ENCODE measurements at places on chromosomes 6 and 20.
A peak's percentile ranks its signal among the peaks of the same experiment; 100 is the strongest.

DNA sequence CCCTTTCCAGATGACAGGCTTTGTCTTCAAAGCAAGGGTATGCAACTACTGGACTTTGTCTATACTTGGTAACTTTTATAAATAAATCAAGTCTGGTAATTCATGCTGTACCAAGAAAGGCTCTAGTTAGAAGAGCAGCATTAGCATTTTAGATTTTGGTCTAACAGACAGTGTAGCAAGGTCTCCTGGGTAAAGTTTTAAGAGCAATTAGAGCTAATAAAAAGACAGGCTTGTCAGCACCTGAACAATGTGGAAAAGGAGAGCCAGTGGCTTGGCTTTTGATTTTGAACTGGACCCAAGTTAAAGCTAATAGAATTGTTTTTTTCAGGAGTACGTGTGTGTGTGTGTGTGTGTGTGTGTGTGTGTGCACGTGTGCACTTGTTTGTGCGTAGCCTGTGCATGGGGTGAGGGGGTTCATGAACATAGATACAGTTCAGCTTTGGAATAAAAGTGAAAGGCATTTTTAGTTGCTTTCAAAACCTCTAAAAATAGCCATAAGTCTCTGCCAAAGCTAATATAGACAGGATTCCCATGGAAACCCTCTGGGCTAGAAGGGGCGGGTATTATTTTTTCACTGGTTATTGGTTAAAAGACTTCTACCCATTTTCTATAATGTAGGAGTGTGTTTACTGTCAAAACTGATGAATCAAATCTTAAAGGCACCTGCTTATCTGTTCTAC is 138.4 kb downstream of the KCNQ5 start:
- DNase-seq: no peak

DNA sequence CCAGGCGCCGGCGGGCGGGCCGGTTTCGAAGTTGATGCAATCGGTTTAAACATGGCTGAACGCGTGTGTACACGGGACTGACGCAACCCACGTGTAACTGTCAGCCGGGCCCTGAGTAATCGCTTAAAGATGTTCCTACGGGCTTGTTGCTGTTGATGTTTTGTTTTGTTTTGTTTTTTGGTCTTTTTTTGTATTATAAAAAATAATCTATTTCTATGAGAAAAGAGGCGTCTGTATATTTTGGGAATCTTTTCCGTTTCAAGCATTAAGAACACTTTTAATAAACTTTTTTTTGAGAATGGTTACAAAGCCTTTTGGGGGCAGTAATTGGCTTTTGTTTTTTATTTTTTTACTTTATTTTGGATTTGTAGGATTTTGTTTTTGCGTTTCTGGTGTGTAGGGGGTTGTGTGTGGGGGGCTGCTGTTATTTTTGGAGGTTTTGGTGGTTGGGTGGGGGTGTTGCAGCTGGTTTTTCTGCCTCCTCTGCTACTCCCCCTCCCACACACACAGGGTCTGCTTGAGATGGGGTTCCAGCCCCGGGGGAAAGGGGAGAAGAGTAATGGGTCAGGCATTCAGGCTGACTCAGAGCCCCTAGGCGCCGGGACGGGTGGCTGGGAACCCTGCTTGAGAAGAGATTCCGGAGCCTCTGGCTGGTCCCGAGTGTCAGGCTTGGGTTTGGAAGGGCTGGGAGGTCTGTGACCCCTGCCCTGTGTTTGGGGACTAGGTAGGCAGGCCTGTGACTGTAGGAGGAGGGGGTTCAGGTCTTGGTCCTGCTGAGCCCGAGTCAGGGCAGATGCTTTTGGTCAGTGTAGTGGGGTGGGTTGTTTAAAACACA is 2.0 kb downstream of the CEBPB start:
- peak; percentile 87 for DNase-seq

GRCh38 chr6:111662794-111663593 is 57.3 kb upstream of the TRAF3IP2 start:
- DNase-seq: no peak

DNA sequence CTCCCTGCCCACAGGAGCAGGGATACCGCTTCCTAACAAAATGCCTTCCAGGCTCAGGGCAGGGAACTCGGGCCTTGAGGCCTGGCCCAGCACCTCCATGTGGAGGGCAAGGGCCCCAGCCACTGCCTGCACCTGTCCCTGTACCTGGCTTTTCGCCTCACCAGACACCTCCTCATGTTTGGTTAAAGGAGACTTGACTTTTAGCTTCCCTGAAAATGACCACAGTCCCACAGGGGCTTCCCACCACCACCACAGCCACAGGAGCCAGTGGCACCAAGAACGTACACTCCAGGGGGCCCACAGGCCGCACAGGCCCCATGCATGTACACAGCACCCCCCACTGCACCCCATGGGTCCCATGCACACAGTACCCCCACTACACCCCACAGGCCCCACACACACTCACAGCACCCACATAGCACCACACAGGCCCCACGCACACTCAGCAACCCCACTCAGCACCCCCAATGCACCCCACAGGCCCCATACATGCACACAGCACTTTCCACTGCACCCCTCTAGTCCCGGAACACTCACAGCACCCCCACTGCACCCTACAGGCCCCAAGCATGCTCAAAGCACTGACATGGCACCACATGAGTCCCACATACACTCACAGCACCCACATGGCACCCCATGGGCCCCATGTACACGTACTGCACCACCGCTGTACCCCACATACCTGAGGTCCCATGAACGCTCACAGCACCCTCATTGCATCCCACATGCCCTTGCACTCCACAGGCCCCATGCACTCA is 86.5 kb downstream of the GINS1 start:
- no peak for DNase-seq

- no peak for DNase-seq
Observed at GRCh38 chr6:158894193-158894592, 75.0 kb upstream of the EZR start.
